ENCODE measurements at places on chromosomes 5 and 9.

- no peak for DNase-seq
These were observed 14.7 kb downstream of the KLHL9 start for GRCh38 chr9:21320465-21320864.

DNA sequence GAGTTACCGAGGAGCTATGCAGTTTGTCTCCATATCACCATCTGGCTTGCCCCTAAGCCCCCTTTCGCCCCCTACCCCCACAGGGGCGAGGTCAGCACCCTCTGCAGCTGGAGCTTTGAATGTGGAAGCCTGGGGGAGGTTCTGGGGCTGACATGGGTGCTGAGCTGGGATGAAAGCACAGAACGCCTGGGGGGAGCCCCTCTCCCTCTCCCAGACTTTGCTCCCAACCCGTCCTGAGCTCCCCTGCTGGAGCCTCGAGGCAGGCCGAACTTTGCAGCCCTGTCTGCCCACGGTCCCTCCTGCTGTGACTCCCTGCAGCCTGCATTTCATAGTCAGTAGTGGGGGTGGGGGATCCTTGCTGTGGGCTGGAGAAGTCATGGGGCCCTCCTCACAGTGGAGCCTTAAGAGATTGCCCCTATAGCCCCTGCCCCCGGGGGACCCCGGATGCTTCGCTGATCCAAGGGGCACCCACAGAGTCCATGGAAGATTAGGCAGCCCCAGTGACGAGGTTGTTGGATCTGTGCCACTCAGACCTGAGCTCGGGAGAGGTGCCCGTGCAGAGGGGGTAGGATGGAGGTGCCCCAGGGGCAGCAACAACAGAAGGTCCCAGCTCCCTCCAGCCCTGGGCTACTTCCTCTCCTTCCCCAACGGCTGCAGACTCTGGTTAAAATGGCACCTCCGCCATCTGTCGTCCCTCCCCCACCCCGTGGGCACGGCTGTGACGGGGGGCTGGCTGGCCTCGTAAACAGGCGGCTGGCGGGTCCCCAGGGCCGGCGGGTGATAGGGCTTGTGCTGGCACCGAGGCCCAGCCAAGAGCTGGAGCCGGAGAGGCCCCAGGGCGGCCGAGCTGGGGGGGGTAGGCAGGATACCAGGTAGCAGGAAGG is 162.0 kb downstream of the C9orf50 start:
- DNase-seq: no peak

DNA sequence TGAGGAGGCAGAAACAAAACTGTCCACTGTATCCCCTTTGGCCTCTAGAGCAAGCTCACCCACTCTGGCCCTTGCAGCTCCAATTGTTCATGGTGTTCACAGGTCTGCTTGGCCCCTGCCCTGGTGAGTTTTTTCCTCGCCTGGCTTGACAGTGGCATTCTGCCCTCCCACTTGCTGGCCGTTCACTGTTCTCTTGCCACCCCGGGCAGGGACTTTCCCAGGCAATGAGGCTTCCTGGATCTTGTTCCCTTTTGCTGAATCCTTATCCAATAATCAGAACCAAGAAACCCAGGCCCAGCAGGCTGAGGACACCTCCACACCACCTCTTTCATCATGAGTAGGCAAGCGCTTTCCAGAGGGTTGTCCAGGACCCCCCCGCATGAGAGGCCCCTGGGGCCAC is 31.2 kb downstream of the ZNF618 start:
- no peak for DNase-seq

DNA sequence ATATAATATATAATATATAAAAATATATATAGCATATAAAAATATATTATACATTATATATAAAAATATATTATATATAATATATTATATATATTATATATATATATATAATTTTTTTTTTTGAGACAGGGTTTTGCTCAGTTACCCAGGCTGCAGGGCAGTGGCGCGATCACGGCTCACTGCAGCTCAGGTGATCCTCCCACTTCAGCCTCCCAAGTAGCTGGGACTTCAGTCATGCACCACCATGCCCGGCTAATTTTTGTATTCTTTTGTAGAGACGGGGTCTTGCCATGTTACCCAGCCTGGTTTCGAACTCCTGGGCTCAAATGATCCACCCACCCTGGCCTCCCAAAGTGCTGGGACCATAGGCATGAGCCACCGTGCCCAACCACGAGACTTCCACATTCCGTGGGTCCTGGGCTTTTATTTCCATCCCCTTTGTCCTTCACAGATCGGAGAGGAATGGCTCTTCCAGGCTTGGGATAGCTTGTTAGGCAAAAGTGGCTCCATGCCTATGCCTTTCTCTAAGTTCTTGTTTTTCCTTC is 62.0 kb upstream of the IER5L start:
- DNase-seq: no peak

GRCh38 chr5:143220748-143221251 is 182.7 kb downstream of the NR3C1 start:
- no peak for DNase-seq

DNA sequence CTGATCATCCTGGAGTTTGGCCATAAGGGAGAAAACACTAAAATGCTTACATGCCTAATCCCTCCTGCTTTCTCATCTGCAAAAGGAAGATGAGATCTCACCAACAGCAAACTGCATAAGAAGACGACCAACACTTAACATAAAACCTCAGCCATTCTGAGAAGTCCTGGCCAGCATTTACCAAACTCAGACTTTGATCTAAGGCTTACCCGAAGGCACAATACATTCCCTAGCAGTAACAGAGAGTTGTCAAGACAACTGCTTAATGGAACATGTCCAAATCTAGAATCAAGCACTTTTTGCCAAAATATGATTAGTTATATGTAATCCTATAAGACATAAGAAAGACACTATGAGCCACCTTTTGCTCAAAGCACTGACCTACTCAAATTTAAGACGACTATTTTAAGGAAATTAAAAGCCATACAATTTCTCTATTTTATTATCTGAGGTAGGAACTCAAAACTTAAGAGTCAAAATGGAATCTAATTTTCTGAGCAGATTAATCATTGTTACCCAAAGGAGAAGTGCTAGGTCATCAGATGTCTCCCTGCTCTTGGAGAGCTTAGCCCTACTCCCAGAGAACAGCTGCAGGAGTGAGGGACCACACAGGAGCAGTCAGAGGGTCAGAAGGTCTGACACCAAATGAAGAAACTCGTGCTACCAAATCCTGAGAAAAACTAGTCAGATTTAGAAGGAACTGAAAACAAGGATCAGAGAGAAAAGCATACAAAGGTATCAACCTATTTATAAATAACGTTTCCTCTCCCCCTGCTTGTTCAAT is 39.3 kb downstream of the EPB41L4A start:
- DNase-seq: no peak

DNA sequence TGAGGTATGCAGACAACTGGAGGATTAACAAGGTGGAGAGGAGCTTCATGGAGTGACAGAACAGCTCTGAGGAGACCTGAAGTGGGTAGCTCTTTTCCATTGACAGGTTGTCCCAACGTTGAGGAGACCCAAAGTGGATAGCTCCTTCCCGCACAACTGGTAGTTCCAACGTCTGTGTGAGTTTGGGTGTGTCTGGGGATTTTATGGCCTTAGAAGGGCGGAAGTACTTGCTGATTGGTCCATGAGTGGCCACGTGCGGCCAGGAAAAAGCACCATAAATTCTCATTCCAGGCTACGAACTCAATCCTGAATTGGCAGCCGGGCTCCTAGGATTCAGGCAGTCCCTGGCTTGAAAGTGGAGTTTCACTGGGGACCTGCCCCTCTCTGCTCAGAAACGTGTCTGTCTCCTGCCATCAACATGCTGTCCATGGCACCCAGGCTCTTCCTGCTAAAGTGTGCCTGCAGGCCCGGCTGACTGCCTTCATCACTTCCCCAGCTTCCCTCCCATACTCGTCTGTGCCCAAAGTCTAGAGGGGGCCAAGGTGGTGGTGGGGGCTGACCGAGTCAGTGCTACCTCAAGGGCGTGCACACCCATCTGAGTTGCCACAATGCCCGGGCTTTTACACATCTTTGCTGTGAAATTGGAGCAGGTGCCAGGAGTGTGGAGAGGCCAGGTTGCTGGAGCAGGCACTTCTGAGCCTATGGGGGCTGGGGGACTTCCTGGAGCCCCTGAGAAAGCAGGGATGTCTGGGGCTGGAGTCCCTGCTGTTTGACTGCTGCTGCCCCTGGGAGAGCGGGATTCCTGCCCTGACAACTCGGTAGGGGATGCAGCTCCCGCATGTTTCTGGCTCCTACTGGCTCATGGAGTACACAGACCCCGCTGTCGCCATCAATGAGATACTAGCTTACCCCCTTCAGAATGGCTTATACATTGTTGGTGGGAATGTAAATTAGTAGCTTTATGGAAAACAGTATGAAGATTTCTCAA is 2034.6 kb upstream of the ACO1 start:
- DNase-seq: no peak

DNA sequence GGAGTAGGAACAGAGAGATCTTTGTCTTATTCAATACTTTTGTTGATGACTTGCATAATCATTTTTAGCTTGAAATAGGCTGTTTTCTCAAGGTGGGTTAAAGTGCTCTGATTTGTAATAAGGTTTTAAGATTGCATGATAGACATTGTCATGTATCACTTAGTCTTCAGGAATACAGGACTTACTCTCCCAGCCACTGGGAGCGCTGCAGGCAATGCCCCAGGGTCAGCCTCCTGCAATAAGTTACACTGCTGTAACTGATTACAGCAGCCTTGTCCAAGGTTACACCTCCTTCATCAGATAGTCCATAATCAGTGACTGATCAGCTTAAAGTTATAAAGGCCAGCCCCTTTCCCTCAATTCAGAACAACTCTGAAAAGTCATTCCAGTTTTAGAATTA is 218.6 kb downstream of the ESM1 start:
- no peak for DNase-seq

DNA sequence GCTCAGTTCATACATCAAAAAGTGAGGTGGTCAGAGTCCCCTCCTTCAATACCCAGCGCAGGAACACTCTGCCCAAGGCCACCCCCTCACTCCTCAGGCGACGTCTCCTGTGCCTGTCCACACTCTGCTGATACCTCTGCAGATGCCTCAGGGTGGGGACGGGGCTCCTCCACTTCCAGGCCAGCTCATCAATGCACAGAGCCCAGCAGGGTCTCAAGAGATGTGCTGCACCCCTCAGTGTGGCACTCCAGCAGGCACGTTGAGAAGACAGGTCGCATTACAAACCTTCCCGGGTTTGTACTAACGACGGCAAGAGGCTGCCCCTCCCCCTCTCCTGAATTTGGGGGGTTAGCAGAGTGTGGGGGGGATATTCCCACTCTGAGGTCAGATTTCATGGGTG is 128.5 kb downstream of the ZNF354C start:
- DNase-seq: no peak

- no peak for DNase-seq
These were observed 333.4 kb downstream of the YTHDC2 start for GRCh38 chr5:113846941-113847340.

- no peak for DNase-seq
These were observed 854.1 kb downstream of the MAT2B start for GRCh38 chr5:164359260-164360255.

- no peak for DNase-seq
These were observed 1148.1 kb upstream of the ACO1 start for GRCh38 chr9:31236344-31236743.

DNA sequence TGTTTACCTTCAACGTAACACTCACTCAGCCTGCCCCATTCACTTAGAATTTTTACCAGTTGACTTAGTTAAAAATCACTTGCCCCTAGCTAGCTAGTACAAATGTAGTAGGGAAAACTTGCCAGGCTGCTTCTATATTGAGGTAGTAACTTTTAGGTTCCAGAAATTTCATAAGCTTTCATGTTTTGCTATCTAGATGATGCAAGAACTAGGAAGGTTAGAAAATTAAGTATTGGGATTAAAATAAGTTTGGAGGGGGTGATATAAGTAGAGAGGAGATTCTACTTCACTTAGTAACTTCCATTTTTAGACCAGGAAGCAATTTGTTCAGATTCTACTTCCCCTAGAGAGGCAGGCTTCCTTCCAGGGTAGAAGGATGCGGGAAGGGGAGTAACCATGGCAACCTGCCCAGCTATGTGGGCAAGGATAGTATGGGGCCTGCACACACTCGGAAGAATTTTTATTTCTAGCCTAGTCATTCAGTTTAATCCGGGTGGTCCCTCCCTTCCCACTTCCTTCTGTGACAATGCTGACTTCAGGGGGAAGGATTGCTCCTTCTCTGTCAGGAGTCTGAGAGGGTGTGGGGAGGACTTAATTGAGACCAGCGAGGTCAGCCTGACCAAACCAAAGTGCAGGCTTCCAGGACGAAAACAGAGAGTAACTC is 4.2 kb downstream of the DAB2 start:
- DNase-seq: no peak

DNA sequence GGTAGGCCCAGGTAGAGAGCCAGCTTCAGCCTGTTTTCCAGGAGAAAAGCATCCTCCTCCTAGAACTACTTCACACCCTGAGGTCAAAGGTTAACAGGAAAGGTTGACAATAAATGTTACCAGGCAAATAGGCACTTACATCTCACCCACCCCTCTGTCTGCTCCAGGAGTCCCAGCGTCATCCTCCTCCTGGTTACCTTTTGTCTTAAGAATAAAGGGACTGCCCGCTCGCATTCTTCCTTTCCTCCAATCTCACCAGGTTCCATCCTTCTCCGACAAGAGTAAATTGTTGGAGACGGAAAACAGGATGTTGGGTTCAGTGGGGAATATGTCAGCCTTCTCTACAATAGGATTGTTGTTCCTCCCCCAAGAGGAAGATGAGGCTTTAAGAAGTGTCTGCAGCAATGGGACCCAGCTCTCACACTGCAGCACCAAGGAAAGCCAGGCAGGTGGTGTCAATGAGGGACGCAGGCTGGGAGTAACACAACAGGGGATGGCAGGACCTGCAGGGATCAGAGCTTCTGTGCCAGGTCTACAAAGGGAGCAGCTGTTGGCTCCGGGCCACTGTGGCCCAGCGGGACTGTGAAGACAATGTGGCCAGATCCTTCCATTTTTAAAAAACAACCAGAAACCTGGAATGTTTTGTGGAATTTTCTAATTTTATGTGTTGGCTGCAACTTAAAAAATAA is 29.0 kb downstream of the FAT2 start:
- DNase-seq: no peak

- DNase-seq: no peak
These were observed 16.5 kb downstream of the DNAI1 start for GRCh38 chr9:34475097-34475496.
